ENCODE measurements at places on chromosomes 2 and 18. TPM values are rescaled to one million over a fixed set of nuclear protein-coding genes. Genes with fewer than 3 reads are reported as not detected.

Gene RAB6D
- not detected for total RNA-seq

Gene STARD7
- 97.2 TPM for total RNA-seq

Gene ITGB6
- total RNA-seq, result not detected

Gene USP14
- total RNA-seq, result 41.1 TPM

Gene TNFRSF11A
- total RNA-seq, result 2.2 TPM

Gene TFCP2L1
- total RNA-seq, result 0.05 TPM

Gene SKOR2
- not detected for total RNA-seq

Gene ME2
- total RNA-seq, result 29.5 TPM

Gene ACOXL
- not detected for total RNA-seq

All from CD4-positive, CD25-positive, alpha-beta regulatory T cell (primary cell).